Renal cortical epithelial cell (primary cell): ENCODE measurements at places on chromosomes 7 and 10.

DNA sequence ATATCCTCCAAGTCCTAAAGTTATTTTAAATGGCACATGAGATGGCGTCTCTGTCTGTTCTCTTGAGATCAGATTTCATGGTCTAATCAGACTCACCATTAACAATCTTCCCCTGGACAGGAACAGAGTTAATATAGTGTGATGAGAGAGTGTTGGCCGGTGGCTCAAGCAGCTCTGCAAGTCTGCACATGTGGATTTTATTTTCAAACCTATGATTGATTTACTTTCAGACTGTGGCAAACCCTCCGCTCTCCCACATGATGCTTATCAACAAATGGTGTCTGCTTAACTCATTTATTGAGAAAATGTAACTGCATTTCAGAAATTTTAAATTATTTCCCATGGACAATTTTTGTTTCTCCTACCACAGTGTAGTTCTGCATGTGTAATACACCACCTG is 46.5 kb upstream of the HGF start:
- DNase-seq: no peak

GRCh38 chr10:113099431-113100183 is 149.6 kb downstream of the TCF7L2 start:
- peak; percentile 79 for DNase-seq

DNA sequence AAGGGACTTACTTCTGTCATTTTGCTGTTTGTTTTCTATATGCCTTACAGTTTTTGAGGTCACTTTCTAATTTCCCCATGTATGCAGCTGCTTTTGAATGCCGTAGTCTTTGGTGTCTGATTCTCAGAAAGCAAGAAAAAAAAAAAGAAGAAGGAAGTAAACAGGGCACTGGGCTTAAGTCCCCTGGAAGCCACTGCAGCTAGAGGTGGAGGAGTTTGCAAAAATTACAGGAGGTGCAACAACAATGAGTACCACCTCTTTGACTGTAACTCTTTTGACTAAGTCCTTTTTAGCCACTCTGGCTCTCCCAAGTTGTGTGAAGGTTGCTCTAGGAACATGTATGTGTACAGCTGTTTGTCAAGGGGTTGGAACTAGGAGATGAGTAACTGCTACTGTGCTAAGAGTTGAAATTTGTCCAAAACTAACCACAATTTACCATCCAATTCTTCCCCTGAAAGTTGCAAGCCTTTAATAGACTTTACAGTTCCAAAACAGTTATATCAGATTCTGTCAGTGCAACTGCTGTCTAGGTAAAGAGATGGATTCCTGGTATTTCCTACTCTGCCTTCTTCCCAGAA is 588.0 kb upstream of the LRRN3 start:
- peak; percentile 16 for DNase-seq

- DNase-seq: no peak
Measured at GRCh38 chr7:12855036-12855435, 167.6 kb downstream of the ARL4A start.

GRCh38 chr7:93707249-93707648 is 132.7 kb upstream of the CALCR start:
- DNase-seq: no peak

DNA sequence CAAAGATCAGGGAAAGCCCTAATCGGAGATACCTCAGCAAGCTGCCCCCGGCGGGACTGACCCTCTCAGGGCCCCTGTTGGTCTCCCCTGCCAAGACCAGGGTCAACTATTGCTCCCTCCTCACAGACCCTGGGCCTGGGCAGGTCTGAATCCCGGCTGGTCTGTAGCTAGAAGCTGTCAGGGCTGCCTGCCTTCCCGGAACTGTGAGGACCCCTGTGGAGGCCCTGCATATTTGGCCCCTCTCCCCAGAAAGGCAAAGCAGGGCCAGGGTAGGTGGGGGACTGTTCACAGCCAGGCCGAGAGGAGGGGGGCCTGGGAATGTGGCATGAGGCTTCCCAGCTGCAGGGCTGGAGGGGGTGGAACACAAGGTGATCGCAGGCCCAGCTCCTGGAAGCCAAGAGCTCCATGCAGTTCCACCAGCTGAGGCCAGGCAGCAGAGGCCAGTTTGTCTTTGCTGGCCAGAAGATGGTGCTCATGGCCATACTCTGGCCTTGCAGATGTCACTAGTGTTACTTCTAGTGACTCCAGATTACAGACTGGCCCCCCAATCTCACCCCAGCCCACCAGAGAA is 24.1 kb downstream of the TBATA start:
- DNase-seq: no peak

DNA sequence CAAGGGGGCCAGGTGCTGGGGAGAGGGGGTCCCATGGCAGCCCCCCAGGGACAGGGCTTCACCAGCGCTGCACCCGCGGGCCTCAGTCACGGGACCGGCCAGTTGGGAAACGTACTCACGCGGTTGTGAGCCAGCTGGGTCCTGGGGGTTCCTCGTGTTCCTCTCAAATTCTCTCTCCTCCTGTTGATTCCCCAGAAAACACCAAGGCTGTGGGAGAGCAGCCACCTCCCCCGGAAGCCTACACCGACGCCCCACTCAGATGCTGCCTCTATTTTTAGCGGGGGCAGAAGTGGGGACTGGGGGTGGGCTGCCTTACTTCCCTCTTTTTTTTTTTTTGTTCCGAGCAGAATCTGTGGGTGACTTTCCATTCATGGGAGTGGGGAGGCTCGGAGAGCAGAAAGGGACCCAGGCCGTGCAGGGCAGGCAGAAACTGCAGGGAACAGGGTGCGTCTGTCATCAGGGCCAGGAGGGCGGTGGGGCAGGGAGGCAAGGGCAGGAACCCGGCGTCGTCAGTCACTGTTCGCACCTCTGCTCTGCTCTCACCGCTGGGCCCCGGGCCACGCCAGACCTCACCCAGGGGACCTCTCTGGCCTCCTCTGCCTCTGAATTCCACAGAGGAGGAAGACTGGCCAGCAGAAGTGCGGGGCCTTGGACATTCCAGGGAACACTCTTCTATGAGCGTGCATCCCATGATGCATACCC is 63.1 kb downstream of the CARD11 start:
- no peak for DNase-seq

DNA sequence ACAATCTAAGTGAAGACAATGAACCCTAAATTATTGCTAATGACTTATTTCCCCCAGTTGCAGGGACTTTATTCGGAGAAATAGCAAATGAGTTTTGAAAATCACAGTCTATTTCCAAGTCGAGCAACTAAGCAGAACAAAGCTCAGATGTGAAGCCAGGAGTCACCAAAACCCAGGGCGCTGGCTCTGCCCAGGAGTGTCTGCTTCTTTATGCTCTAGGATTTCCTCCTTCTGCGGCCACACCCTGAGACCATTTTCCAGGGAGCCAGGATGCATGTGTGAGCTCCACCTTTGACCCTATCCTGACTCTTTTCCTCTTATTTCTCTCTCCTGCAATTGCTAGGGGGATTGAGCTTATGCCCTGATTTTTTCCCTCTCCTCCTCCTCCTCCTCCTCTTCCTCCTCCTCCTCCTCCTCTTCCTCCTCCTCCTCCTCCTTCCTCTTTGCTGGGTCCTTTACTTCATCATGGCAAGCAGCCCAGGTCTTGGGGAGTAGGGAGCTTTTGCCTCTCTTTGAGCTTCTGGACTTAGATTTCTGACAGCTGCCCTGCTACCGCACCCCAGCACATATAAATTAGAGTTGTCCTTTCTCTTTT is 234.4 kb downstream of the ARL4A start:
- no peak for DNase-seq

DNA sequence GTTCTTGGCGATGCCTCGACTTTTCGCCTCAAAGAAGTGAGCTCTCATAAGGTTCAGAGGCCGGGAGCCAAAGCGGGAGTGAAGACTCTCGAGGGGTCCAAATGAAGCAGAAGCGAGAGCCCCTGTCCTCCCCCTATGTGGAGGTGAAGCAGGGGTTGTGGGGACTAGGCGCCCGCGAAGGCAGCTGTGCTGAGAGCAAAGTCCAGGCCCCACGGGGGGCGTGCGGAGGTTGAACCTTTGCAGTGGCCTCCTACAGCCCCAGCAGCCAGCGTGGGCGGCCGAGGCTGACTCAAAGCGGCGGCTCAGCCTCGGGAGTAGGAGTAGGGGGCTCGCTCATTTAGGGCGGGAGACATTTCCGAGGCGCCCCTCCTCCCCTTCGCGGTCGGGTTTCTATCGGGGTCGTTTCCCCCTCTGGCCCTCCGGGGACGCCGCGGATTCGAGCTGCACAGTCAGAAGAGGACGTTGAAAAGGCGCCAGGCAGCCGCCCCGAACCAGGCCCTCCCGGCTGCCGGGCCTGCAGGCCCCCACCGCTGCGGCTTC is 553 bp upstream of the ADD3 start:
- DNase-seq: no peak

- DNase-seq: no peak
Measured at GRCh38 chr7:90532231-90532929, 62.9 kb downstream of the PTTG1IP2 start.

GRCh38 chr7:45914911-45915310 is 6.2 kb downstream of the IGFBP3 start:
- DNase-seq: no peak

DNA sequence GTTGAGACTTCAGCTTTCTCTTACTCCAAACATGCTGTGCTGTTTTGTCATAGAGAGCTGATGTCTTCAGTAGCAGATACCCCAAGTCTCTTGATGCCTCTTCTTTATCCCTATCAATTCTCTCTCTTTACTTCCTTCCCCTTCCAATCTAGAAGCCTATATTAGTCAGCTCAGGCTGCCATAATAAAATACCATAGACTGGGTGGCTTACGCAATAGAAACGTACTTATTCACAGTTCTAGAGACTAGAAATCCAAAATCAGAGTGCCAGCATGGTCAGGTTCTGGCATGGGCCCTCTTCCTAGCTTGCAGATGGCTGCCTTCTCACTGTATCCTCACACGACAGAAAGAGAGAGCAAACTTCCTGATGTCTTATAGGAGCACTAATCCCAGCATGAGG is 9.0 kb upstream of the GARS1 start:
- no peak for DNase-seq

DNA sequence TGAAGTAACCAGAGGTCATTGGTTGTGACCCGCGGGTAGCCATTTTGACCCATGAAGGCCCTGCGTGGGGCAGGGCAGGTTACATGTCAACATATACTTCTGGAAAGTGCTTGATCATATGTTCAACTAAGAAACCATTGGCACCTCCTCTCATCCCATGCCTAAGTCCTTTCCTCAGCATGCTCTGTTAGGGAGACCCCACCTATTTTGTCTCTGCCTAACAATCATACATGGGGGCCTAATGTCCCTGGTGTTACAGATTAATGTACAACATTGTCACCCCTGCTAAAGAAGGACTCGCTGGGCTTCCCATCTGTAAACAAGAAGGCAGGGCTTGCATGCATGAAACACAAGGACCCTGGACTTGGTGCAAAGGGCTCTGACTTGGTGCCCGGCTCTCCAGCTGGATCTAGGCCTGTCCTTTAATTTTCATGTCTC is 133.7 kb upstream of the TNS3 start:
- DNase-seq: no peak
